ENCODE measurements at places on chromosomes 12 and 14.

DNA sequence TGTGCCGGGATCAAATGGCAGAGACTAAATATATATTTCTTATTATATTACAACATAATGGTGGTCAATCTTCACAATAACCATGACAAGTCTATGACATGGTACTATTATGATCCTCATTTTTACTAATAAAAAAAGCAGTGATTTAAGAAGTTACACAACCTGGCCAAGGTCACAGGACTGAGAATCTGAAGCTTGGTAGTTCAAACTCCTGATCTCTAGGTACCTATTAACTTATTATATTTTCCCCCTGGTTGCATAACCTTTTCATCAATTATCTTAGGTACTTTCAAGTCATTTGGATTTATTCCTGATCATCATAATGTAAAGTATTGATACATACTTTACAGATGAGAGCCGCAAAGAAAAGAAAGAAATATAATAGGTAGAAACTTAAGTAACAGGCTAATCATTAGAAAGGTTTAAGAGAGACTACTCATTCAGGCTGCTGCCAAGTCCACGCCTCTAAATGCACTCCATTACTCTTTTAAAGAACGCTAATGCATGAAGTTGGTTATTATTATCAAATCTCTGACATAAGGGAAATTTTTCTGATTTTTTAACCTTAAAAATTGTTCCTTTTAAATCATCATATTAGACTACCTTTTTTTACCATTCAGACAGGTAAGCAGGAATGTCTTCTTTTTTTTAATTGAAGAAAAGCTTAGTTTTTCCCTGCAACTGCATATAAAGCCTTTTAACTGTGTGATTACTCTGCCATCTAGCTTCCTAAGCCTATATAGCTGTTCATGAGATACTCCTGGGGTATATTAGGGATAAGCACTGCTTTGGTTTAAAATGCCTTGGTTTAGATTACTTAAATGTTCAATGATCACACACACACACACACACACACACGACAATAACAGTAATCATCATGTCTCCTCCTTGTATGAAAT lies 35.6 kb downstream of the RPS29 start:
- DNase-seq = no peak

- DNase-seq = no peak
Observed at GRCh38 chr12:6340745-6341416, 995 bp downstream of the TNFRSF1A start.

DNA sequence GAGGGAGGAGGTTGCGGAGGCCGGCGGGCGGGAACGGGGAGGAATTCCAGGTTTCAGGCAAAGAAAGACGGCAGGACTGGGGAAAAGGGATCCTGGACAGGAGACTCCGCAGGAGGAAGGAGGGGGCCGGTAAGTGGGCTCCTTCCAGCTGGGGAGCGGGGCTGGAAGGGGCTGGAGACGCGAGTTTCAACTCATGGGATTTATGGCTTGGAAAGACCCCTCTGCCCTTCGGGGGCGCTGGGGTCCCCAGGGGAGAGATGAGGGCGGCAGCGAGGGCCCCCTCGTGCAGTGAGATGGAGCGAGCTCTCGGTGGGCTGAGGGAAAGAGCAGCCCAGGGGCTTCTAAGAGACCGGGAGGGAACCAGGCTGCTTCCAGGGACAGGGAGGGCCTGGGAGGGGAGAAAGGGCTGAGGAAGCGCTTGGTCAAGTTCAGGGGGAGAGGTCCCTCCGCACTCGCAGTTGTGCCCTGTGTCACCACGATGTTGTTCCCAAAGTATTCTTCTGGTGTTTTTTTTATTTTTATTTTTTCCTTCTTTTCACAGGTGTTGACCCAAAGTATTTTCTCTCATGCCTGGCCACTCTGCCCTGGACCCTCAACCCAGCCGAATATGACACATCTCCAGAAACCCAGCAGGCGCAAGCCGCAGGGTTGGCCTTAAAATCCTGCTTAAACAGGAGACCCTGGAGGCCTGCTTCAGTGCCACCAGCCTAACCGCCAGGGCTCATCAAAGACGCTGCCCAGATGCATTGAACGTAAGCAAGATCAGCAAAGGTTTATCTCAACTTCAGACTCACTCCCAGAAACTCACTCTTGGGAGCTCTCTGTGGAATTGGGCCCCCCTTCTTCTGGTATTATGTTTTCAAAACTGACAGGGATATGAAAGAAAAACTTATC lies 16.1 kb downstream of the TNFAIP2 start:
- DNase-seq = no peak

- no peak for DNase-seq
Observed at GRCh38 chr14:80223696-80224465, 12.6 kb upstream of the DIO2 start.

- DNase-seq = no peak
Observed at GRCh38 chr12:124545508-124546418, 21.6 kb downstream of the NCOR2 start.

DNA sequence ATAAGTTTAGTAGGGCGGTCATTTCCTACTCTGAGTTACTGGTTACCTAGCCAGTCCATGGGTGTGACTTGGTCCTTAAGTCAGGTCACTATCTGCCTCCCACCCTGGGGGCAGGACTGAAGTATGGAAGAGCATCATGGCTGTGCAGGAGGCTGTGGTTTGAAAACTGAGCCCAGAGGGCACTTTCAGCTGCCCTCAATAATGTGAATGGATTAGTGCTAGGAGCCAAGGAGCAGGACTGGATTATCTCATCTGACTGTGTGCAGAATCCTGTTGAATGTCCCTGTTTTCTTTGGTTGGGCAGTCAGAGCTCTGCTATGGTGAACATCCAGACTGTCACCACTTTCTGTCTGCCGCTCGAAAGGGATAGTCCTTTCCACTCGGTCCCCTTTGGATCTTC lies 1.6 kb downstream of the ATXN7L3B start:
- no peak for DNase-seq

DNA sequence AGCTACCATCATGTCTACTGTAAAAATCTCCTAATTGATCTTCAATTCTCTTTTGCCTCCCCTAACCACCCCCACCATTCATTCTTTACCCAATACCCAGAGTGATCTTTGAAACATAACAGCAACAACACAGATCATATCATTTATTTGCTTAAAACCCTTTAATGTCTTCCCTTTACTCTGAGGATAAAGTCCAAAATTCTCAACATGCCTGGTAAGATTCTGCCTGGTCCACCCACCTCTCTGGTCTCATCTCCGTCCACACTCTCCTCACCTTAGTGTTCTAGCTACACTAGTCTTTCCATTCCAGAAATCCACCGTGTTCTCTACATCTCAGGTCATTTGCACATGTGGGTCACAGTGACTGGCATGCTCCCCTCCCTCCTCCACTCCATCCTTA lies 27.7 kb downstream of the SLC38A4 start:
- no peak for DNase-seq

DNA sequence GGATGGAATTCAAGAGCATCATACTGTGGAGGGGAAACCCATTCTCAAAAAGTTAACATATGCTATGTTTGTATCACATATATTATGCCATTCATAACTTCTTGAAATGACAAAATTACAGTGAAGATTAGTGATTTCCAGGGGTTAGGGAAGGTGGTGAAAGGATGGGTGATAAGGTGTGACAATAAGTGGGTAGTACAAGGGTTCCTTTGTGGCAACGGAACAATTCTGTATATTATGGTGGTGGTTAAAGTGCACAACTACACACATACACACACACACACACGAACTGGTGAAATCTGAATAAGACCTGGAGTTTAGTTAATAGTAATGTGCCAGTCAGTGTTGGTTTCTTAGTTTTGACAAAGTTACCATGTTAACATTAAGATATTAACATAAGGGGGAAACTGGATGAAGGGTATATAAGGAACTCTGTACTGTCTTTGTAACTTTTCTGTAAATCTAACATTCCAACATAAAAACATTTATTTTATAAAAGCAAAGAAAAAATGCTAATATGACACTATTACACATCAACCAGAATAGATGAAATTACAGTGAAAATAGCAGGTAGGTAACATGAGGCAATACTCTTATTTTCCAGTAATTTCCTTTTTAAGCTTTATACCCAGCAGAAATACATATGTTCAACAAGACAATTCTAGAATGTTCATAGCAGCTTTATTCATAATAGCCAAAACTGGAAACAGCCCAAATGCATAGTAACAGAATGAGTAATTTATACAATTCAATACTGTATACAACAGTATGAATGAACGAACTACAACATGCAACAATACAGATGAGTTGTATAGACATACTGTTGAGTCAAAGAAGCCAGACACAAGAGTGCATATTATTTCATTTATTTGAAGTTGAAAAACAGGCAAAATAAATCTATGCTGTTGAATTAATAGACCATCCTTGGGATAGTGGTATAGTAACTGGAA lies 44.0 kb upstream of the OR5AU1 start:
- DNase-seq = no peak

DNA sequence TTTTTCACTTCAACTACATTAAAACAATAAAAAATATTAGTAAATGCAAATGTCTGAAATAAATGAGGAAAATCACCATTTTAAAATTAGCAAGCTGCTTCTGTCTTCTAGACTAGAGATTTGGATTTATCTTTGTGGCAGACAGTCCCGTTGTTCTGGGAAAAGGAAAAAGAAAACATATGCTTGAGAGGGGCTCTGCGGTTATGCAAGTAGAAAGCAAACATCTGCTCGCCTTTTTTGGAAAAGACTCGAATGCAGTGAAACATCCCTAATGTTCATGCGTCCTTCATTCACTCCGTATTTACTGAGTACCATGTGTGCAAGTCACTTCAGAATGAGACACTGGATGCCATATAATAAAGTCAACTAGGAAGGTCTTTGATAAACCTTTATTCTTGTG lies 44.9 kb downstream of the IFNG start:
- no peak for DNase-seq

DNA sequence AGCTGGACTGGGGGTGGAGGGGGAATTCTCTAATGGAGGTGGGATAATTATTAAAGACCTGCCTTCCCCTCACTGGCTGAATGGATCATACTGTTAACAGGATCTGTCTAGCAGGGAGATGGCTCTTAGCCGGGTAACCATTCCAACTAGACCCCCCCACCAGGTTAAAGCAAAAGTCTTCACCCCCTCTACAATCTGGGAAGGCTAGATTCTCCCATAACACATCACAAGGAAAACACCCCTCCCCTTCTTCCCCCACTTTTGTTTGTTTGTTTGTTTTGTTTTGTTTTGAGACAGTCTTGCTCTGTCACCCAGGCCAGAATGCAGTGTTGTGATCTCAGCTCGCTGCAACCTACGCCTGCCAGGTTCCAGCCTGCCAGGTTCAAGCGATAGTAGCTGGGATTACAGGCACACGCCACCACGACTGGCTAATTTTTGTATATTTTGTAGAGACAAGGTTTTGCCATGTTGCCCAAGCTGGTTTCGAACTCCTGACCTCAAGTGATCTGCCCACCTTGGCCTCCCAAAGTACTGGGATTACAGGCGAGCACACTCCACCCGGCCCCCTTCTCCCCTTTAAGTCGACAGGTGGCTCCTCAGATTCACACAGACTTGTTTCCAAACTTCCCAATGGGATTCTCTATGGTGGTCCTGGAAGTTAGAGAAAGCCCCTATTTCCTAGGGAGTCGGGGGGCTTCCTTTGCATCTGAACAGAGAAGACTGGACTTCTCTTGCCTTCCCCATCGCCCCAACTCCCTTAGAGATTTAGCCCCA lies 3.5 kb upstream of the BAZ2A start:
- no peak for DNase-seq

DNA sequence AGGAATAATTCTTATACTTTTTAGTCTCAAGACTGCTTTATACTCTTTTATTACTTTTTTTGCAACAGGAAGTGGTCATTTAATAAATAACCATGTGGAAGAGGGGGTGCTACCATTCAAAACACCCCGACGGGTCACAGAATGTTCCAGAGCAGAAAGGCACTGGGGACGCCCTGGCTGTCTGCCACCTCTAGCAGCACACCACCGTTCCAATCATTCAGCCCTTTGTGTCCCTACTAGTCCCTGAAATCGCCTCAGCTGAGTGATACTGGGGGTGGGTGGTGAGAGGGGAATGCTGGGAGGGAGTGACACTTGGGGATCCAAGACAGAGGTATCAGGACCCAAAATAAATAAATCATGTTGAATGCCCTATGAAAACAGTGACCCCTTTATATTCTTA lies 52.4 kb downstream of the MON2 start:
- no peak for DNase-seq

DNA sequence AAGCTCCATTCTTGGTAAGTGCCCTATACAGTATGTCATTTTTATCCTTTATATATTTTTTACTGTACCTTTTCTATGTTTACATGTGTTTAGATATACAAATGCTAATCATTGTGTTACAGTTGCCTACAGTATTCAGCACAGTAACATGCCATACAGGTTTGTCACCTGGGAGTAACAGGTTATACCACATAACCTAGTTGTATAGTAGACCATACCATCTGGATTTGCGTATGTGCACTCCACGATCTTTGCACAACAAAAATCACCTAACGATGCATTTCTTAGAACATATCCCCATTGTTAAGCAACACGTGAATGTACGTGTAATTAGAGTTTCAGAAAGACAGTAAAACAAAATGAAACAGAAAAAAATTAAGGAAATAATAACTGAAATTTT lies 11.9 kb upstream of the ANO2 start:
- no peak for DNase-seq

DNA sequence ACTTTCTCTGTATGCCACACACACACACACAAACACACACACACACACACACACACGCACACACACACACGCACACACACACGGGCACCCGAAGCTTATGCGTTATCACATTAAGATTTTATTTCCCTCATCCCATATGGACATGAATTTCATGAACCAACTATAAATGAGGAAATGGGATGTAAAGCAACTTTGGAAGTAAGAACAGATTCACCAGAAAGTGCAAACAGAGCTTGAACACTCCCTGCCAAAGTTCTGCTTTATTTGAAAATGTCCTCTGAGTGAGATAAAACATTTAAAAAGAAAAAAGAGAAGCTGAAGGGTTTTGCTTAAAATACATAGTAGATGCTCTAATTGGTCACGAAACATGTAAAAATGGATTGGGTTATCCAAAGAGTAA lies 90.4 kb upstream of the OTX2 start:
- DNase-seq = no peak

GRCh38 chr12:96177013-96177412 lies 17.2 kb upstream of the ELK3 start:
- no peak for DNase-seq

DNA sequence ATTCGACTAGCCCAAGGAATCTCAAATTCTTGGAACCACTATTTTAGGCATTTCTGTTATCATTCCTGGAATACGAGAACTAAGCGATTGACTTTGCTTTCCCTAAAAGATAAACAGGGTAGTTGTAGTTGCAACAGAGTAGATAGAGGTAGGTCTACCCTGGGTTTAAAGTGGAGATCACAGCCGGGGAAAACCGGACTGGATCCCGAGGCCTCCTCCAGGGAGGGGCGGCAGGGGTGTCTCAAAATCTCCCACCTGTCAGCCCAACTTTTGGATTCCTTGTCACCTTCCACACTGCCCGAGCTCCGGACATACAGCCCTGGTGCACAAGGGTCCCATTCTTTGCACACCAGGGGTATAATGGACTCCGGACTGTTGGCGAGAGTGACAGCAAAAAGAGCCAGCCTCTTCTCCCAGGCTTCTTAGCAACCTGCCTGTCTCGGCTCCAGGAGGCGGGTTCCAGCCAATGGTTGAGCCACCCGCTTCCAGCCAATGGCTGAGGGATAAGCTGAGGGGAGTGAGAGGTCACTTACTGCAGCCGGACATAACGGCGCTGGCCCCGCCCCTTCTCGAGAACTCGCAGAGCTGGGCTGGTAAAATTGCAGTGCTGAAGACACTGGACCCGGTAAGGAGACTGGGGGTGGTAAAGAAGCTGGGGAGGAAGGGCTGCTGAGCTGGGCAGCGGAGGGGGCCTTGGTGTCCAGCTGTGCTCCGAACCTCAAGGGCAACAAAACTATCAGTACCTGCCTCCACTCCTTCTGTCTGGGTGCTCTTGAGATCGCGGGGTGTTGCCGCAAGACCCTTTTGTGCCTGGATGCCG lies at the start of gene SUOX:
SUOX (plus strand) TSS at position 562 of the 820 bp plus-strand sequence. CDS start 4,946 bp downstream, outside the sequence.
- DNase-seq = no peak
